ENCODE measurements at places on chromosomes 1 and 21. TPM values are rescaled to one million over a fixed set of nuclear protein-coding genes. Genes with fewer than 3 reads are reported as not detected.

DNA sequence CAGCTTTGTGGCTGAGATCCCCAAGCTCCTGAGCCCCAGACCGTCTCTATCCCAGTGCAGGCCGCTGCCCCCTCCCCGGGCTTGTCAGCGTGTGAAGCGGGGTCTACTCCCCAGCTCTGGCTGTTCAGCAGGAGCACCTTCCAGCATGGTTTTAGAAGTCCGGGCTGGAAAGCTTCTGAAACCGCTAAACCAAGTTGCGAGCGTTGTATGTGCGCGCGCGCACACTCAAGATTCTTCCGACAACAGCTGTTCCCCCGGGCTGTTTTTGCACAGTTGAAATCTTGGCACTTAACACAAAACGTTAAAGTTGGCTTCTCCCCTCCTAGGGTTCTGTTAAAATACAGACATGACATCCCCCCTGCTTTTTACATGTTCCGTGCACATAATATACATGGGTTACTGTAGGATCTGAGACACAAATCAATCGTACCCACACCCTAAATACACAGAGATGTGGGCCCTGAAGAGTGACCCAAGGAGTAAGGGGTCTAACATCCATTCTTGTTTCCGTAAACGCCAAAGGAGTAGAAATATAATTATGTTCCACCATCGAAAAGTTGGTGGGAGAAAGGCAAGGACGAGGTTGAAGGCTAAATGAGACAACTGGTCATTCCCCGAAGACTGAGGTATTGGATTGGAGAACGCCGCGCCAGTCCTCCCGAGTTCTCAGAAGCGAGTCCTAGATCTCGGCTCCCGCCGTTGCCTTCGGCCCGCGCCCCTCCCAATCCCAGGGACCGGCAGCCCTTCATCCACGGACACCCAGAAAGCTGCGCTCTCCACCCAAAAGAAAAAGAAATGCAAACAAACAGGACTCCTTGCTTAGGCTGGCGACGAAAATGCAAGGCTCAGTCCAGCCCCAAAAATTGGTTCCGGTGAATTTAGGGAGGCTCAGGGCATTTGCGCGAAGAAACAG is 1.3 kb downstream of the TBX15 start:
- no peak for DNase-seq

GRCh38 chr1:178951600-178951999 is 74.1 kb upstream of the FAM20B start:
- no peak for DNase-seq

GRCh38 chr21:27771938-27772483 is 805.1 kb upstream of the ADAMTS5 start:
- DNase-seq, result no peak

DNA sequence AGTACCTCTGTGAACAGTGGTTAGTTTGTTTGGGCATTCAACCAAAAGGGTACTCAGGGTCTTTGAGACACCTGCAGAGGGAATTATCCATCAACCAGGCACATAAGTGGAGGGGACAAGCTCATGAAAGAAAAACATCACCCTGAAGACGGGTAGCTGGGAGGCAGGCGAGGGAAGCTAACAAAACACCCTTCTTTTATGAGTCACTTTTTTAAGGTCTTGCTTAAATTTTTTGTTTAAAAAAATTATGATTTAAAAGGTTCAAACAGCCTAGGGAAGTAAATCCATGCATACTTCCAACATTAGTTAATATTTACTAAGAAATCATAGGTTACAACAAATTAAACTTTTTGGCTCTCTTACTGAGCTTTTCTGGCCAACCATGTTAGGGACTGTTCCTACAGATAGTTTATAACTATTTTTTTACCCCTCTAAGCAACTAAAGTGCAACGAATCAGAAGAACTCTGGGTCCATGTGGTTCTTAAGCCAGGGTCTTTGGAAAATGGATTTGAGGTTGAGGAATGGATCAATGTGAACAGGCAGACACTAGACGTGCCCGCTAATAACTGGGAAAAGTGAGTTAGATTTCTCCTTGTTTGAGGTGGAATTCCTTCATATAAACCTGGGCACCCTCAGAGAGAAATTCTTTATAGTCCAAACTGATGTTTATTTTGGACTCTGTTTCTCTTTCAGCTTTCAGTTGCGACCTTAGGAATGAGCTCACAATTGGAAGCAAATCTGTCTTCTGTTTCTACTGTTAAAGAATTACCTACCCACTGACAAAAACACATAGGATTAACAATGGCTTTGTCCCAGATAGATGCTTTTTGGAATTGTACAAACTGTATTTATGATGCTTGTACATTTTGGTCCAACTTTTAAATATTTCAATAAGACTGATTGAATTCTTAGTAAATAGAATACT is 123.0 kb downstream of the LYPLAL1 start:
- DNase-seq, result no peak

- no peak for DNase-seq
Observed at GRCh38 chr1:198462365-198463019, 78.0 kb downstream of the ATP6V1G3 start.

DNA sequence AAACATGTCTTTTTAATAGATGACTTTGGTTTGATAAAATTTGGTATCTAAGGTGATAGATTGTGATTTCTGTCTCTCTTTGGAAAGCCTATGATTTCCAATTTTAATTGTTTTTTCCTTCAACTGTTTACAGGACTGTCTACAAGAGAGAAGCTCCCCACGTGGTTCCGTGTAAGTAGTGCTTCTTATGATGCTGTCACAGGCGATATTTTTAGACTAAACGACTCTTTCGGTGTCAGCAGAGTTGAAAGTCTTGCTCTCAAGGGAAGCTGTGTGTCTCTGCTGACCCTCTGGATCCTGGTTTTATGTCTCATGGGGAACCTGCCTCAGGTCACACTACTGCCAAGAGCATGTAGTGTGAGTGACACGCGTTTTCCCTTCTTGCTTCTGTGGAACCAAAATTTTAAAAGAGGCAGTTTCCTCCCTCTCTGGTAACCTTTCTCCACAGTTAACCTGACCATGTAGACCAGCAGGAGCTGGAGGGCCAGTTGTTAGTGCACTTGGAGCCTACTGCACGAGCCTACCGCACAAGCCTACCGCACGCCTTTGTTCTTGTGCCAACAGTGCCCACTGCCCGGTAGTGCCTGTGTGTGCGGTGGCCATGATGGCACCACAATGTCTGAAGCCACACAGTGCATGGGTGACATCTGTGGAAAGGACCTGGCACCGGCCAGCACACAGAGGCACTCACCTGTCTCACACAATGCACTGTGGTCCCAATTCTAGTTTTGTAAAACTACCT is 91.9 kb downstream of the PCBP3 start:
- DNase-seq, result no peak

DNA sequence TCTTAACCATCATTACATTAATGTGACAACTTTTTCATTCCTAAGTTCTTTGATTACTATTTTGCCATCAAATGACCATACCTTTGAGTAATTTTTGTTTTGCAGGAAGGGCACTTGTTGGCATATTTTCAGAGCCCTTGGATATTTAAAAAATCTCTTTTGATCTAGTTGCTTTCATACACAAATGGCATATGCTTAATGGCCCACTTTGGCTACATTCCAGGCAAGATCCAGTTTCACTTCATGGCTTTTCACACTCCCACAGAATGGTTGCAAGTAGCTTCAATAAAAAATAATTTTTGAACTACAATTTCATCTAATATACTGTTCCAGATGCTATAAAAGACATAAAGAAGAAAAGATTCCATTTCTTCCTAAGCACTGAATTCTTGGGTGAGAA is 18.1 kb downstream of the ADAM30 start:
- DNase-seq, result no peak

GRCh38 chr1:229786974-229787610 is 161.0 kb downstream of the URB2 start:
- no peak for DNase-seq

- DNase-seq, result no peak
Observed at GRCh38 chr21:31443736-31444521, 99.9 kb upstream of the TIAM1 start.

DNA sequence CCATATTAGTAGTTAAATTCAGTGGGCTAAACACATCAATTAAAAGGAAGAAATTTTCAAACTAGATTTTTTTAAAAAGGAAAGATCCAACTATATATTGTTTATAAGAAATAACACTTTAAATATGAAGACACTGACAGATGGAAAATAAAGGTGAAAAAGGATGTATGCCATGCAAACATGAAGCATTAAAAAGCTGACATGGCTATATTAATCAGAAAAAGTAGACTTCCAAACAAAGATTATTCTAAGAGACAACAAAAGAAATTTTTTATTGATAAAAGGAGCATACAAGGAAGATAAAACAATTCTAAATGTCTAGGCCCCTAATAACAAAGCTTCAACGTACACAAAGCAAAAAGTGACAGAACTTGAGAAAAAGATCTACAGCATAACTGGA is 92.2 kb downstream of the ATF6 start:
- no peak for DNase-seq

- no peak for DNase-seq
Observed at GRCh38 chr1:222009105-222009730, 267.3 kb upstream of the DUSP10 start.

DNA sequence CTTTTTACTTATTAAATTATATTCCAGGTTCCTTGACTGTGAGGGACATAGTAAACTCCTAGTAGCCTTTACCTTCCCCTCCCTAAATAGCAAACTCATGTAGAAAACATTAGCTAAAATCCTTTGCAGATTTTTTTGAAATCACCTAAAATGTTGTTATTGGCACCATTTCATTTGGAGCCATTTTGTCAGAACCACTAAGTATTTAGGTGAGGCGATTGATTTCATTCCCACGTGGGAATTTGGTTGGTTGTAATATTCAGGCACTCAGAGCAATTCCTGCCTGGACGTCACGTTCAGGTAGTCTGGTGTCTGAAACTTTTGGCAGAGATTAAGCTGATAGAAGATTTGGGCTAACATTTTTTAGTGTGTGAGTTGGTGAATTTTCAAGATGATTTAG is 84.3 kb downstream of the CAMTA1 start:
- no peak for DNase-seq

GRCh38 chr21:29074007-29074376 is 544 bp upstream of the CCT8 start:
- DNase-seq, result no peak

- DNase-seq, result no peak
Observed at GRCh38 chr1:231519166-231519565, 9.3 kb upstream of the TSNAX start.

DNA sequence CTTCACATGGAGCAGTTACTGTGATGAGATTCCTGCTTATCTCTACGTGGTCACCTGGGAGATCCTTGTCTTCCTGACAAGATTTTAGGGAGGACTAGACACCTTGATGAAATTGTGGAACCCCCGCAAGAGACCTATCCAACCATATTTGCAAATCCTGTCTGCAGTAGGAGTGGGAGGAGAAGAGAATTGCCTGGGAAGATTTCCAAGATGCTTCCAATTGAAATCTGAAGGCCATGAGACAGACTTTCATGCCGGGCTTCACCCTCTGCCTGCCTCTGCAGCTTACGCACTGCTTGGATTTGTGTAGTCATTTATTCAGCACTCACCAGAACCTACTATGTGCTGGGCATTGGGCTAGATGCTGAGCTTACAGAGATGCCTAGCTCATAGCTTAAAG is 106.6 kb downstream of the OMA1 start:
- no peak for DNase-seq

DNA sequence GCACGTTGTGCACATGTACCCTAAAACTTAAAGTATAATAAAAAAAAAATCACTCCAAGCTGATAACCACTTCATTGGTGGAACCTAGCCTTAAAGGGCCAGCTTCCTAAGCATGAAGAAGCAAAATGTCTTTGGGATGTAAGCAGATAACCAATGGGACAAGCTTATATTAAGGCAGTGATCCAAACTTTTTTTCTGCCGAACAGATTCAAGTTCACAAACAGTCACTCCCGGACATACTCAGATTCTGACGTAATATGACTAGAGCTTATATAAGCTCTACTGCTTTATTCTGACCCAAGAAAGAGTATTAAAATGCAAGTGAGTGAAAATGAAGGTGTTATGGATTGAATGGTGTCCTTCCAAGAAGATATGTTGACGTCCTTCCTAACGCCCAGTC is 44.9 kb upstream of the HIVEP3 start:
- DNase-seq, result no peak

DNA sequence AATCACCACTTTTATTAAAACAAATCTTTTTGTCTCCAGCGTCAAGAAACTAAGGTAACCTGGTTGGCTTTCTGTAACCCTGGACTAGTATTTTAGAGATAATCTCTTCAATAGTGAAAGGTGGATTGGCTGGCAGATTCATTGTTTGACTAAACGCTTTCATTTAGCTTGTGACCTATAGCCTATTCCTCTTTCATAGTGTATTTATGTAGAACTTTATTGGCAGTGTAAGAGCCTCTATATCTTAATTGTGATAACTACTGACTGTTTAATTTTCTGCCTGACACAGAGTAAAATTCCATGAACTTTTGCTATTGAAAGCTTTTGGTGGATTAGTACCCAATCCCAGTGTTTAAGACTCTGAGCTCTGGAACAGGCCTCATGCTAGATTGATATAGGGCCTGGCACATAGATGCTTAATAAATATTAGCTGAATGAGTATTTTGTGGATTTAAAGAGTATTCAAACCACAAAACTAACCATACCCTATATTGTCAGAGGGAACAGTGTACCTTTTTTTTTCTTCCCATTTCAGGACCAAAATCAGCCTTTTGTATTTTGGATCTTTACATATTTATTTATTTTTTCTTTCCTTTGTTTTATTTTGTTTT is 34.8 kb downstream of the AK4 start:
- DNase-seq, result no peak

DNA sequence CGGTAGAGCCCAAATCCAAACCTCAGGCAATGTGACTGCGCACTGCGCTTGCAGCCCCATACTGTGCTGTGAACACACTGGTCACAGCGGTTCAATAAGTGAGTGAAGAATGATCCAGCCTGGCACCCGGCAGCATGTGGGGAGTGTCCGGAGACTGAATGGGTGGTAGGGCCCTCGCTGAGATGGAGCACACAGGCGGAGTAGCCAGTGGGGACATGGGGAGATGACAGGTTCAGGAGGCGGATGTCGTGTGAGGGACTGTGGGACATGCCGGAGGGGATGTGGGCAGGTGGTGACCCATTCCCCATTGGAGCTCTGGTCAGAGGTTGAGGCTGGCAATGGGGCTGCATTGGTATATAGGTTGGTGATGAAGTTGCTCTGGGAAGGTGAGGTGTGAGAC is 5.6 kb downstream of the SRARP start:
- no peak for DNase-seq

GRCh38 chr1:233065685-233066084 is 115.3 kb downstream of the NTPCR start:
- DNase-seq, result no peak

DNA sequence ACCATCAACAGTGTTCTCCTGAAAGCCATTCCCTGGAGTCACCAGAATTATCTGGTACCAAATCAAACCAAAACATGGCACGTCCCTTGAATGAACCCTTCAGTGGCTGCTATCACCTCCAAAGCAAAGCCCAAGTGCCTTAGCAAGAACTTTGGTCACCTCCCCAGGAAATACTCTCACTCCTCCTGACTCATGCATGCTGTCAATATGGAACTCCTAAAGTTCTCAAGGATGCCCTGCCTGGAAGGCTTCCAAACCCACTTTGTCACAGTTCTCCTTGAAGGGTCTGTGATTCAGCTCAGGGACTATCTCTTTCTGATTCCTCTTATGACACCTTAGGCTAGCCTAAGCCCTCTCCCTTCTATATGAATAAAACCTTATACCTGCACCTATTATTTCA is 146.1 kb upstream of the RUNX1 start:
- DNase-seq, result peak; percentile 30

DNAI4 gene
- total RNA-seq, result 6.5 TPM

RGSL1 gene
- total RNA-seq, result not detected

KDM1A gene
- total RNA-seq, result 135 TPM

MYCL gene
- total RNA-seq, result 1.0 TPM

GBP6 gene
- not detected for total RNA-seq

ELAVL4 gene
- not detected for total RNA-seq

QSOX1 gene
- 84.0 TPM for total RNA-seq

SPRR1A gene
- total RNA-seq, result not detected

CFAP74 gene
- total RNA-seq, result not detected

Measured in Caki2 (cell line).